ENCODE measurements at places on chromosomes 5 and 9.

- no peak for DNase-seq
Measured at GRCh38 chr9:33443047-33443446, 4.3 kb downstream of the AQP3 start.

DNA sequence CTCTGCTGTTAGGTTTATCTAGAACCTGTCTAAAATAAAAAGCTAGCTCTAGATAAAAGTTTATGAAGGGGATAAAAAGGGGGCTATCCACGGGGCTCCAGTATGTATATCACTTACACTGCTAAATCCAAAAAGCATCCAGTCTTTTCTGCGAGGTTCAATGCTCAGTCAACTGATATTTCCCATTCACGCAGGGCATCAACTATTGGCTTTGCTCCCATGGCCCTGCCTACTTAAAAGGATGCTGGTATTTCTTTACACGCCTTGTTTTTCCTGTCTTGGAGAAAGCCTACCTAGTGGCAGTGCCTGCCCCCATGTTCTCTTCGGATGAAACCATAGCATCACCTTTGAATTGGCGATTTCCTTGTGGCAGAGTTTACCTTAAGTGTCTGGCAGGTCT is 8.1 kb downstream of the SPRY4 start:
- DNase-seq: no peak

GRCh38 chr5:140261403-140262171 is 41.3 kb downstream of the PFDN1 start:
- DNase-seq: peak; percentile 72

DNA sequence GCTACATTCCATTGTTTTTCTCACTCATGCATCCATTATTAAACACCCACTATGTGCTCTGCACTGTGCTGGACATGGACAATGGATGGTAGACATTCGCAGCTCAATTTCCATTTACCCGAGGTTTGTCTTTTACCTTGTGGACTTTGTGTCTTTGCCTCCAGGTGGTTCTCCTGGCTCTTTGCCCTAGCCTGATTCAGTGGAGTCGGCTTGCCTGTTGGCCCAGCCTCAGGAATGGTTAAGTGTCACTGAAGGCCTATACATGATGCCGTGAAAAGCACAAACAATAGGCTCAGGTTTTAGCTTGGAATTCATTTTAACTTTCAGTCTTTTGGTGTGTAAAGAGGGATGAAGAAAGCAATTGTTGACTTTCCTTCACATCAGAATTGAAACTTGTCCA is 16.5 kb upstream of the DMRT3 start:
- DNase-seq: peak; percentile 41

- DNase-seq: no peak
Measured at GRCh38 chr5:169350759-169351240, 49.9 kb upstream of the SLIT3 start.

DNA sequence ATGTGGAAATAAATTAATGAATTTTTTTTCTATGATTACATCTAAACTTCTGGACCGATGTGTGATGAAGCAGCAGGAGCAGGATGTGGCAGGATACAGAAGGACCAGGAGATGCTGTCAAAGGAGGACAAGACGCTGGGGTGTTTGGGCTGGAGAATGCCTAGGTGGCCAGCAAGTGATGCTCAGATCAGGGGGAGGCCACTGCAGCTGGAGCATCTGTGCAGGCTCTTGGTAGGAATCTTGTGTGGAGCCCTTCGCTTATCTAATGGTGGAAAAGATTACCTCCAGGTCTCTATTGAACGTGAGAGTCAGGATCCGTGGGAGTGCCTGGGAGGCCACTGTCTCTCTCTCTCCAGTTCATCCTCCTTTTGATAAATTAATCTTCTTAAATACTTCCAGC is 79.8 kb downstream of the MRPL36 start:
- no peak for DNase-seq

DNA sequence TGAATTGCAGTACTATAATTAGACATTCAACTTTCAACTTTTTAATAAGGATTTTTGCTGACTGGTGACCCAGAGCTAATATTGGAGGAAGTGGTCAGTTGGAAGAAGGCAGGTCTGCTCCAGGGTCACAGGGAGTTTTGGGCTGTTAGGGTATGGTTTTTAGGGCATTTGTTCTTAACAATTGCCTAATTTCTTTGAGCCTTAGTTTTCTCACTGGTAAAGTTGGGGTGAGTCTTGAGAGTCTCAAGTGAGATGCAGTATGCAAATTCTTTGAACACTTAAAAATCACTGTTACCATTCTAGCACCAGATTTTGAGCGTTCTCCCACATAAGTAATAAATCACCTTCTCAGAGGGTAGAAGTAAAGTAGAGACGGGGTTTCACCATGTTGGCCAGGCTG is 50.9 kb downstream of the RMI1 start:
- DNase-seq: no peak

DNA sequence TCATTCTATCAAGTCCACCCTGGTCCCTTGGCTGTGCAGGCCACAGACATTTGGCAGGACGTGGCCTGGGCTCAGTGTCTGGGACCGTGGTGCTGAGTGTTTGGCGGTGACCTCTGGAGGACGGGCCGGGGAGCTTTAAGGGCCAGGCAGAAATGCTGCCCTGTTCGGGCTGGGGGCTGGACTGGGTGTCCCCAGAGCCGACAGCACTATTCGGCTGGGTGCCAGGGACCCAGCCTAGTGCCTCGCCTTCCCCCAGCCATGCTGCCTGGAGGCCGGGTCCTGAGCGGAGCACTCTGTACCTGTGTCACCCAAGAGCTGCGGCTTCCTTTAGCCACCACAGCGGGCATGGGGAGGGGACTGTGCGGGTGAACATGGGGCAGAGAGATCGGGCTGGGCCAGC is 40.4 kb downstream of the COL5A1 start:
- DNase-seq: no peak

DNA sequence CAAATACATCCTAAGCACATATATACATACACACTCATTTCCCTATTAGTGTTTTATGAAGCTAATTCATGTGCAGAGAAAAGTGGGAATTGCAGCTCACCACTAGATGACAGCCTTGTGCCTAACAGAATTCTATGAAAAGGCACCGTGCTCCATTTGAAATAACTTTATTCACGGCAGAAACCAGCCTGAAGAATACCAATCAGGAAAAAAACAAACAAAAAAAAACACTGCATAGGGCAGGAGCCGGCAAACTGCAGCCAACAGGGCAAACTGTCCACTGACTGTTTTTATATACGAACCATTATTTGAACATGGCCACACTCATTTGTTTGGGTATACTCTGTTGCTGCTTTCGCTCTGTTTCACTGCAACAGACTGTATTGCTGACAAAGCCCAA is 33.6 kb downstream of the ERMP1 start:
- DNase-seq: peak; percentile 25

DNA sequence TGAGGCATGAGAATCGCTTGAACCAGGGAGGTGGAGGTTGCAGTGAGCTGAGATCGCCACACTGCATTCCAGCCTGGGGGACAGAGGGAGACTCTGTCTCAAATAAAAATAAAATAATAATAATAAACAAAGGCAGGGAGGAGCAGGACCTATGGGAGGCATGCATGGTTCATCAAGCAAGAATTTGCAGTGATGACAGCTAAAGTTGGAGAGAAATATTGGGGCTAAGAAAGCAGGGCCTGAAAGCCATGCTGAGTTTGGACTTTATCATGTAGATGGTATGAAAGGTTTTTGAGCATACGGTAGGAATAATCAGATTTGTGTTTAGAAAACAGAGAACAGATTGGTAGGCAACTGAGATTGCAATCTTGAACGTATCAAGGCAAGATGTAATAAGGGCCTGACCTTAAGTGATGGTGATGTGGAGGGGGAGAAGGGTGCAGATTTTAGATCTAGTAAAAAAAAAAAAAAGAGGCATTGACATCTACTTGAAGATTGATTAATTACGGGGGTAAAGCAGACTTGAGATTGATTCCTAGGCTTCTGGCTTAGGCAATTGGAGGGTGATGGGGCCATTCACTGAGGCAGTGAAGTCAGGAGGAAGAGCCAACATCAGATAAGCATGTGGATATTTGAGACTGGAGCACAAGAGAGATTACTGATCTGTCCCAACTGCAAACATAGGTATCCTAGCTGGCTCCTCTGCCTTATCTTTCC is 50.7 kb downstream of the CFAP95 start:
- no peak for DNase-seq

DNA sequence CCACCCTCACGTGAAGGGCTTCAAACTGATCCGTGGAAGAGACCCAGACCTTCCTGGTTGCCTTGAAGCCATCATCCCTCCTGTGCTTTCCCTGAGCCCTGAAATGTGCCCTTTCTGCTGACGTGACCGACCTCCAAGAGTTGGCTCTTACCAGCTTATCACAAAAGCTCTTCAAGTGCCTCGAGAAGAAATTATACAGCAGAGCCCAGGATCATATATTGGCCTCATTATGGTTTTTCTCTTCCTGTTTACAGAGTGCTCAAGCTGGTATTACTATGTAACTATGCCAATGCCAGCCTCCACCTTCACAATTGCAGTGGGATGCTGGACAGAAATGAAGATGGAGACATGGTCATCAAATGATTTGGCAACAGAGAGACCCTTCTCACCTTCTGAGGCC is 66.0 kb downstream of the AOPEP start:
- DNase-seq: no peak

DNA sequence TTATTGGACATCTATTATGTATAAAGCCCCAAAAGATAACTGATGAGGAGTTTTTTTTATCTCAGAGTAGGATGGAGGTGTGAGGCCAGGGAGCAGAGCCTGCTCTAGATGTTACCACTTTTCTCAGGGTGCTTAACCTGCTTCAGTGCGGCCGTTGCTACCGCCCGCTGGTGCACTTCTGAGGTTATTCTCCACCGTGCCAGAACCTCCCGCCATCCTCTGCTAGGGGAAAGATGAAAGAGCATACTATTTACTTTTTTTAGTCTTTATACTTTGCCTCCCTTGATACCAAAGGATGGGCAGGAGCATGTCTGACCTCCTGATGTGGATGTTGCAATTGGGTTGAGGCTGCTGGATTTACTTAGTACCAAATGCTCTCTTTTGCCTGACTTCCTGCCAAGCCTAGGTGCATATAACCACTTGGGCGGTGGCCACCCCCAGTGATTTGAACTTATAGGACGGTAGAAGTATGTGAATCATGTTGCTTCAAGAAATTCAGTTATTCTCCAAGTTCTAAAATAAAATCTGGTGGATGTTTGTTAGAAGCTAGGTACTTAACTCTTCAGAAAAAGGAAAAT is 71.1 kb upstream of the HSPB3 start:
- DNase-seq: no peak

GRCh38 chr5:17221843-17222636 is 4.6 kb downstream of the BASP1 start:
- DNase-seq: no peak

DNA sequence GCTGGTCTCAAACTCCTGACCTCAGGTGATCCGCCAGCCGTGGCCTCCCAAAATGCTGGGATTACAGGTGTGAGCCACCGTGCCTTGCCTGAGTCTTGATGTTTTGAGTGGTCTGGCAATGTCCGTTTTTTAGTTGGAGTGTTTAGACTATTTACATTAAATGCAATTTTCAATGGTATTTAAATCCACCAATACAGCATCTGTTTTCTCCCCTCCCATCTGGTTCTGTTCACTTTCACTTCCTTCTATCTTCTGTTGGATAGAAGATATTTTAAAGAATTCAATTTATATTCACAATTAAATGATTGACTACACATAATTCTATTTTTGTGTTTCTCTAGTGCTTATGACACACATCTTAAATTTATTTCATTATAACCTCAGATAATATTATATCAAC is 26.0 kb upstream of the PCAT7 start:
- no peak for DNase-seq

- no peak for DNase-seq
Measured at GRCh38 chr9:98516897-98517503, 191.7 kb downstream of the GABBR2 start.

DNA sequence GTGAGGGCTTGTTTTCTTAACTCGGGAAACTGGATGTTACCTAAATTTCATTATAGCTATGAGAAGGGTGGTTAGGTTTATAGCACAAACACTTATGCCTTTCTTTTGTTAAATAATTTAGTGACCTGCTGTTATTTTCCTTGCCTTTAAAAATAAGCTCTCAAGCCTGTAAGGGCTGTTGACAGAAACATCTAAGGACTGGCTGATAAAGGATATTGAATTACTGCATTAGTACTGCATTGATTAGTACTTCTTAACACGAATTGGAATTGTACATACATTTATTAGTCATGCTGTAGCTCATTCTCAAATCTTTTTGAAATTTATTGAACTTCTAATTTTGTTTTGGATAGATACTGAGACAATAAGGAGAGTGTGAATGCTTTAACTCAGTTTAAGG is 85.1 kb upstream of the DHFR start:
- no peak for DNase-seq

DNA sequence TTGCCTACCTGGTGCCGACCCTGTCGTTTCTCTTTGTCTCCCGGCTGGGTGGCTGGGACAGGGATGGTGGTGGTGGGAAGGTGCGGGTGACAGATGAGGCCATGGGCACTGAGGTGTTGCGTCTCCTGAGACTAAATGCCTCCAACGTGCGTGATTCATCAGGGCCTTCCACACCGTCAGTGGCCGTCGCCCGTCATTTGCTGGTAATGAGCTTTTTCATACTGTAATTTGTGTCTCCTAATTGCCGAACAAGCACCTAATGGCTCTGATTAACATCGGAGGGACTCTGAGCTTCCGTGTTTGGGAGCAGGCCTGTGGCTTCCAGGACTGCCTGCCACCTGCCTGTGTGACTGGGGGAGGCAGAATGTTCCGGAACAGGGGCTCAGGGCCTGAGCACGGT is 35.2 kb downstream of the RXRA start:
- DNase-seq: no peak

DNA sequence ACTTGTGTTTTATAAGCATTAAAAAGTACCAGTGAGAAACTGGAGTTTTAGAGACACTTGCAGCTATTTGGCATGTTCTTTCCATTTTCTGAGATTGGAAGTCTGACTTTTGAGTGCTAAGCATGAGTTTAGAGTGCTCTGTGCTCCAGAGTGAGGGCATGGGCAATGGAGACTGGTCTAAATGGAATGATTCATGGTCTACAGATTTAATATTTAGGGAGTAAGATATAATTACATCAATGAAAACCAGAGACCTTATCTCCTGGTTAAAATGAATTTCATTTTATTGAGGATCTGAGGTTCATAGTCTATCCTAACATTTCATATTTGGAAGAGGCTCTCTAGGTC is 135.9 kb upstream of the RPS23 start:
- DNase-seq: no peak

DNA sequence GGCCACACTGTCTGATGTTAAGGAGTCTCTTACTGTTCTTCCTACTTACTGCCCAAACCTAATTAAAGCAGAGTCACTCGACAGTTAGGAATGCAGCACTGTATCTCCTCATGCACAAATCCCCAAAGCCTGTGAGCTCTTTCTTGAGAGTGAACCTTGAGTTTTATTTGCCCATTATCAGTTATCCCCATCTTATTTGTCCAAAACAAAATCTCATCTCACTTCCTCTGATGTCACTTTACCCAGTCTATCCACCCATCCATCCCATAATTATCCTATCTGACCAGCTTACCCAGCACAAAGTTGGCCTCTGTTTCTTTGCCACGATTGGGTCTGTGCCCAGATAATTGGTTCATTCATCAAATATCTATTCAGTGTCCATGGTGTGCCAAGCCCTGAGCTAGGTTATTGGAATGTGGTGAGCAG is 250.8 kb downstream of the SLIT3 start:
- no peak for DNase-seq

- DNase-seq: no peak
Measured at GRCh38 chr9:122368642-122369041, 2.2 kb upstream of the PTGS1 start.

Measured in NCI-H1105 treated with DMSO at 0.1 percent for 48 hours (cell line).